ENCODE measurements at places on chromosomes 13 and 19. TPM values are rescaled to one million over a fixed set of nuclear protein-coding genes. Genes with fewer than 3 reads are reported as not detected.
A peak's percentile ranks its signal among the peaks of the same experiment; 100 is the strongest.

GRCh38 chr19:42272989-42273406 lies 3.9 kb downstream of the CIC start:
- no peak for DNase-seq
- no peaks in the 10 kb centered on the region for H3K27me3 ChIP-seq
- no peaks in the 10 kb centered on the region for H3K36me3 ChIP-seq
- H3K4me3 ChIP-seq: no peak overlapping the region
- peaks cover 28% of the 10 kb centered on the region for H3K4me1 ChIP-seq
- no peak overlapping the region for H3K27ac ChIP-seq

Gene SPINT2
- 9.5 TPM for total RNA-seq

DNA sequence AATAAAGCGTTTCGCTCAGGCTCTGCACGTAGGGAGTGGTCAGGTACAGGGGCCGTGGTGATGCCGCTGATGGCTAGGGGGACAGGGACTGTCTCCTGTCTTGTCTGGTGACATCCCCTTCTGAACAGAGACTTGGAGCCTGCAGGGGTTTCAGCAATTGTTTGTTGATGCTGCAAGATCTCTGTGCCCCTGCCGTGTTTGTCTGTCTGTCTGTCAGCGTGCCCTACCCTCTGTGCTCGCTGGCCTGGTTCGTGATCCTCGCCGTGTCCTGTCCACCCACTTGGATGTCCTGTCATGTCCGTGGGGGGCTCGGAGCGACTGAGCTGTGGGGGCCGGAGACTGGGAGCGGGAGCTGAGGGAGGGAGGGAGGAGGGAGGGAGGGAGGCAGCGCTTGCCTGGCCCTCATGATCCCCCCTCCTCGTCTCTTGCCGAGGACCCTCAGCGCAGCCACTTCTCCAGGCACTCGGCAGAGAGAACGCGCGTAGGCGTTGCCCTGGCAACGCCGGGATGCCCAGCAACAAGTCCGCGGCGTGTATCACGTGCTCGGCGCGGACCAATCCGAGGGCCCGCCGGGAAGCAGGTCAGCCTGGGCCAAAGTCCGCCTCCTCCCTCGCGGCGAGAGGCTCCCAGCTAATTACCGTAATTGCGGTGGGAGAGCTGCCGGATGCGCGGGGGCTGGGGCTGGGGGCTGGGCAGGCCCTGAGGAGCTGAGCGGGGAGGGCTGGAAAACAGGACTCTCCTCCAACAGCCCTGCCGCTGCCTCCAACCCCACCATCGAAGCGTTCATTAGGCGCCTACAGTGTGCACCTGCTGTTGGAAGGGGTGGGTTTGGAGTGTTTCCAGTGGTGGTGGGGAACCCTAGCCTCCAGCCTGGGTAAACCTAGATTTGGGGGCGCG lies 31.9 kb upstream of the FEM1A start:
- DNase-seq: peak; percentile 92
- peak overlapping the region; percentile 45 for H3K4me3 ChIP-seq
- H3K27me3 ChIP-seq: peaks cover 9% of the 10 kb centered on the region
- H3K4me1 ChIP-seq: 0 out of 2 replicates have a peak, but pooled peaks cover 3% of the 10 kb centered on the region

DNA sequence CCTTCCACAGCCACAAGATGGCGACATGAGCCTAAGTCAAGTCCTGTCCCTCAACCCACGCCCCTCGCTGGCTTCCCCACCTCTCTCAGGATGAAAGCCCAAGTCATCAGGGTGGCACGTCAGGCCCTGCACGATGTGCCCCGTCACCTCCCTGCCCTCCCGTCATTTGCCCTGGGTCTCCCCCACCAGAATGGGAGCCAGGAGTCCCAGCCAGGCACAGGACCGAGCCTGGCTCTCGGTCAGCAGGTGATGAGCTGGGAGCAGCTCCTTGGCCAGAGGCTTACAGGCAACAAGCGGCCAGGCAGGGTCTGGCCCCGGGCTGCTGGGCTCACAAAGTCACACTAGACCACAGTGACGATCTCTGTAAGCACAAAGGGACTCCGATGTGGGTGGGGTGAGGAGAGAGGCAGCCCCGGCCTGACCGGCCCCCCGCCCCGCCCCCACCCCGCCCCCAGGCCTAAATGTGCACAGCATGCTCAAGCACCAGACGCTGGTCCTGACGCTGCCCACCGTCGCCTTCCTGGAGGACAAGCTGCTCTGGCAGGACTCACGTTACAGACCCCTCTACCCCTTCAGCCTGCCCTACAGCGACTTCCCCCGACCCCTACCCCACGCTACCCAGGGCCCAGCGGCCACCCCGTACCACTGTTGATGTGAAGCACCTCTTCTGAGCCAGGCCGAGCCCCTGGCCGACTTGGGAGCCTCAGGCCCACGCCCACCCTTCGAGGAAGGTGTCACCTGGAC lies 7.3 kb downstream of the MRPL4 start:
- H3K27me3 ChIP-seq: no peaks in the 10 kb centered on the region
- no peaks in the 10 kb centered on the region for H3K36me3 ChIP-seq
- H3K4me3 ChIP-seq: no peak overlapping the region
- H3K4me1 ChIP-seq: no peaks in the 10 kb centered on the region
- H3K27ac ChIP-seq: no peak overlapping the region
- peak; percentile 84 for DNase-seq

- DNase-seq: no peak
- H3K36me3 ChIP-seq: peaks cover 13% of the 10 kb centered on the region
Observed at GRCh38 chr19:16191216-16191908, 6.2 kb downstream of the FAM32A start.
